ENCODE measurements at places on chromosomes 2 and 18. TPM values are rescaled to one million over a fixed set of nuclear protein-coding genes. Genes with fewer than 3 reads are reported as not detected.
A peak's percentile ranks its signal among the peaks of the same experiment; 100 is the strongest.

DNA sequence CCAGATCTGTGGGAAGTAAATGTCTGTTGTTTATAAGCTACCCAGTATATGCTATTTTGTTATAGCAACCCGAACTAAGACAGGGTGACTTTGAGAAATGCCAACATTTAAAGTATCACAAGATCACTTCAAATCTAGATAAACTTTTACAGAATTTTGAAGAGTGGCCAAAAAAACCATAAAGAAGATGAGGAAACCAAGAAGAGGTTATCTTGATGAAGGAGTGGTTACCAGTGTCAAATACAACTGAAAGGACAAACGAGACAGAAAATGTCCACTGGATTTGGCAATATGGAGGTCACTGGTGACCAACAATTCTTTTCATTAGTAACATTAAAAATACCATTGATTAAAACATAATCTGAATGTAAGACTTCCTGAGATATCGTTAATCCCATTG is 235.7 kb downstream of the DYM start:
- no peak for DNase-seq

GRCh38 chr2:74498500-74499266 is 720 bp downstream of the LBX2 start:
- DNase-seq, result peak; percentile 88

GRCh38 chr2:74104839-74105238 is 42.9 kb downstream of the BOLA3 start:
- no peak for DNase-seq

RBM43 gene
- 3.2 TPM for total RNA-seq

KATNAL2 gene
- total RNA-seq, result 7.7 TPM
